ENCODE measurements at places on chromosomes 11 and 22.

DNA sequence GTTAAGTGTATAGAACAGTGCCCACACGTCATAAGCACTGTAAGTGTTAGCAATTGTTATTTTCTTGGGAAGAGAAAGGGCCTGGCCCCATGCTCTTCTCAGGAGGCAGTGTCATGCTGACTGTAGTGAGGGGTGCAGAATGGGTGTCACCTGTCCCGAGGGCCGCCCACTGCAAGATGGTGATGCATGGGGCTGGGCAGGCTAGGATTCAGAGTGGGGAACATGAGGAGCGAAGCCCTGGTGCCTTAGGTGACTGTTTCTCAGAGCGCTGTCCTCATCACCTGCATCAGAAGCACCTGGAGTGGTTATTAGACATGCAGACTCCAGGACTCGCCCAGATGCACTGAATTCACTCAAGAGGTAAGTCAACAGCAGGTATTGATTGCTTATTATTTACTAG, 101.0 kb upstream of the PARVA start:
- no peak for ATAC-seq

DNA sequence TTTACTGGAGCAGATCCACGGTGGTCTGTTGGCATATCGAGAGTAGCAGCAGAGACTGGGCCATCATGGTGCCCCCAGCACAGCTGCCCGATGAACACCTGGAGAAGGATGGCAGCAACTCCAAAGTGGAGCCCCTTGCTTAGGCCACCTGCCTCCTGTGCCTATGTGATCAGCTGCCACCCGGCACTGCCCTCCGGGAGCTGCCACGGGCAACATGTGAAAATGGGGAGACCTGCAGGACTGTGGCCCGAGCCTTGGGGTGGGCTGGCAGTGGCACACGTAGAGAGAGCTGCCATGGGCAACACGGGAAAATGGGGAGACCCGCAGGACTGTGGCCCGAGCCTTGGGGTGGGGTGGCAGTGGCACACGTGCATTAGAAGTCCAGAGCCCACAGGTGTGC, 3.1 kb downstream of the FXYD2 start:
- no peak for ATAC-seq

DNA sequence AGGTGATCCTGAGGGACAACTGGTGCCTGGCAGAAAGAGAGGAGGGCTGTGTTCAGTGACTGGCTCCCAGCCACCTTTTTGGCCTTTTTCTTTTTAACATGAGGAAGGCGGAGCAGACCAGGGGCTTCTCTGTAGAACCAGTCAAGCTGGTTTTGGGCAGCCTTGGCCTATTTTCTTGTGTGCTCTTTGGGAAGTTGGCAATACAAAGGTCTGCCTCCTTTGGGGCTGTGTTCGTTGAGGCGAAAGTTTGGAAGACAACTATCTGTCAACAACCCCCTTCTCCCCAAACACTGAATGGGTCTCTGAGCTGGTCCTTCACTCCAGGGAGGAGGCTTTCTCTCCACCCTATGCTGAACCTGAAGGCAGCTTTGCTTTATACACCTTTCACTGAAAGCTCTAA, 8.5 kb downstream of the MARK2 start:
- ATAC-seq: no peak

DNA sequence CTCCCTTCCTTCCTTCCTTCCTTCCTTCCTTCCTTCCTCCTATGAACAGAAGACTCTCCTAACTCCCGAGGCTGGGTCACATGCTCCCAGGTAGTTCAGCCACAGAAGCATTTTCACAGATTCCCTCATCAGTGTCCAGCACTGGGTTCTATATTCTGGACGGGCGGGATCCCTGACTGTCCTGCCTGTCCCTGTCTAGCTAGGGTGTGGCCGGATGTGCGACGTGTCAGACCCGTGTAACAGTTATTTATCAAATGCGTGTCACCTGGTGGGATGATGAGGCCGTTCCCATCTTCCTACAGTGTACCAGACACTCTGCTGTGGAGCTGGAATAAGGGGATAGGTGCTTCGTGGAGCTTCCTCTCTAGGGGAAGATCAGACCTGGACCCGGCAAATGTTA, 901.0 kb downstream of the BRD1 start:
- ATAC-seq: no peak

DNA sequence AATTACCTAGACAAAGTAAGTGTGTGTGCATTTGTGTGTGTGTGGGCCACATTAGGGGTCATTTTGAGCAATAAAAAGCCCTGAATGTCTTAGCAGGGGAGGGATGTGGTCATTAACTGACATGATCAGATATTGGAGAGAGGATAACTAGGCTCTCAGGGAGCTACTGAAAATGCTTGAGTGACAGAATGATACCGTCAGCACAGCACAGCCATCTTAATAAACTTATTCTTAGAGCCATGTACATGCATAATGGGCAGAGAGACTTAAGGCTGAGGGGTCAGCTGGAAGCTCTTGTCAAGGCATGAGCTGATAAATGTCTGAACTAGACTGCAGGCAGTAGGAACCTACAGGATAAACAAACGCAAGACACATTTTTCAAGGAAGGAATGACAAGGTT, 239.1 kb upstream of the NCAM1 start:
- ATAC-seq: no peak

GRCh38 chr22:21657020-21657359, 8.8 kb upstream of the PPIL2 start:
- no peak for ATAC-seq

Measured in stimulated activated memory B cell treated with anti-CD40 and anti-IgM and Interleukin-4, amounts not matched to agents 10 μg/mL and 1 μg/mL and 100 μg/mL, for 72 hours (primary cell).